ENCODE measurements at places on chromosomes 2 and 18.

GRCh38 chr2:161041356-161041755 lies 118.9 kb upstream of the TANK start:
- DNase-seq: no peak

DNA sequence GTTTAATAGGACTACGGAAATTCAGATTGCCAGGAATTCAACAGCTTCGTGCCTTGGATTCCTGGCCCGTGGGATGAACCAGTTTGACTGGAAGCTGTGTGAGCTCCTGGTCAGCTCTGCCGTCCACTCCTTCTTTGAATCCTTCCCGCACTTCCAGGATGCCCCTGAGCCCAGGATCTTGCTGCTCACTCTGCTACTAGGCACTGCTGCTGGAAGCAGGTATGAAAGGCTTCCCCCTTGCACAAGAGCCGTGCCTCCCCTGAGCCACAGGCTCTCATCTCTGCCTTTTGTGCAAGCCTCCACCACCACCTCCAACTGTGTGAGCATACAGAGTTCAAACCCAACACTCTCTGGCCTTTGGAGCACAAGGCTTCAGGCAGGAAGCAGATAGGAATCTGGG lies 34.9 kb downstream of the EN1 start:
- no peak for DNase-seq

- no peak for DNase-seq
These were observed 415.0 kb downstream of the CPS1 start for GRCh38 chr2:210971431-210971830.

- no peak for DNase-seq
These were observed 142.7 kb downstream of the EML6 start for GRCh38 chr2:54866179-54866578.

- DNase-seq: no peak
These were observed 836 bp downstream of the DTNA start for GRCh38 chr18:34710934-34711333.

GRCh38 chr2:136215908-136216472 lies 98.0 kb upstream of the CXCR4 start:
- no peak for DNase-seq

DNA sequence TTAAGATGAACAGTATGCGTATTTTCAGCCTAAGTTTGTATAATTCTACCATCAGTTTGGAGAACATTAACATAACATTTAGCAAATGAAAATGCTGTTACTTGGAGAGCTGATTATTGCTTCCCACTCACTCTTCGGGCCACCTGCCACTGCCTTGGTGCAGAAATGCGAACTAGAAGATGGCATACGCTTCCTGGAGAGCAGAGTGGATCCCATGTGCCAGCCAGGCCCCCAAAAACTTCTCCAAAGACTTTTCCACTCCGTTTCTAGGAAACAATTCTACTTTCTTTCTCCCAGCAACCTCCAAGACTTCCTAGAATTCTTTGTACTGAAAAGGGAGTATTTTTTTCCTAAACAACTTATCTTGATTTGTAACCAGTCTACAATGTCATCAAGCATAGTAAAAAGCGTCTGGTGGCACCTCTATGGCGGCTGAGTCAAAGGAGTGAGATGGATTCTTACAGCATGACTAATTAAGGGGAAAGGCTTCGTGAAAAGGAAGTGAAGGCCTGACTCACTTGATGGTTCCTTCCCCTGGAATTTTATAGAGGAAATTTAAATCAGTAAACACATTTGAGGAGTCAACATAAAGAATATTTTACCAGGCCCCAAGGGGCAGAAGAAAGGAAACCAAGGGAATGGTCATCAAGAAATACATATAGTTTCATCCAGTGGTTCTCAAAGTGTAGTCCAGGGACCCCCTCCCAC lies 36.6 kb downstream of the FEZ2 start:
- no peak for DNase-seq

DNA sequence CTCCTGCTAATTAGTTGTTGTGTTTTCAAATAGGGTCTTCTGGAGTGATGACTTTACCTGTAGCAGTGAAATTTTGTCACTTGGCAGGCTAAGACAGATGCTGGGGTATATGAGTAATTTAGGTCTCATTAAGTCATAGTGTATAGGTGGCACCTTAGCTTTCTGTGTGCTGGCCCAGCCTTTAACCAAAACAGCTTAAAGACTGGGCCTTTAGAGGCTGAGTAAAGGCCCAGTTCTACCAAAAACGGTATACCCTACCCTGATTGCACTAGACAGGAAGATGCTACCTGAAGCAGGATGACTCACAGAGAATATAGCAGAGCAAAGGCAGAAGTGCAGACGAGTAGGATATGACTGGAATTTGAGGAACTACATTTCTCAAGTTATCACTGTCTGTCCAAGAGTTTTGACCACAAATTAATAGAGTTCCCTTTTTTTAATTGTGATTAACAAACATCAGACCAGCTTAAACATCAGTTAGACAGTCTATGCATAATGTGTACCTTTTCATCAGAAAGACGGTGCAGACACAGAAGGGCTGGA lies 337.9 kb upstream of the SALL3 start:
- DNase-seq: no peak

DNA sequence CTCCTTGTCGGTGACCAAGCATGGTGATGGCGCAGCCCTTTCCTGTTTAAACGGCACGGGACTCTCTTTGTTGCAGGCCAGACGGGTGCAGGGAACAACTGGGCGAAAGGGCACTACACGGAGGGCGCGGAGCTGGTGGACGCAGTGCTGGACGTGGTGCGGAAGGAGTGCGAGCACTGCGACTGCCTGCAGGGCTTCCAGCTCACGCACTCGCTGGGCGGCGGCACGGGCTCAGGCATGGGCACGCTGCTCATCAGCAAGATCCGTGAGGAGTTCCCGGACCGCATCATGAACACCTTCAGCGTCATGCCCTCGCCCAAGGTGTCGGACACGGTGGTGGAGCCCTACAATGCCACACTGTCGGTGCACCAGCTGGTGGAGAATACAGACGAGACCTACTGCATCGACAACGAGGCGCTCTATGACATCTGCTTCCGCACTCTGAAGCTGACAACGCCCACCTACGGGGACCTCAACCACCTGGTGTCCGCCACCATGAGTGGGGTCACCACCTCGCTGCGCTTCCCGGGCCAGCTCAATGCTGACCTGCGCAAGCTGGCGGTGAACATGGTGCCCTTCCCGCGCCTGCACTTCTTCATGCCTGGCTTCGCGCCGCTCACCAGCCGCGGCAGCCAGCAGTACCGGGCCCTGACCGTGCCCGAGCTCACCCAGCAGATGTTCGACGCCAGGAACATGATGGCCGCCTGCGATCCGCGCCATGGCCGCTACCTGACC lies 17.1 kb downstream of the TUBB6 start:
- no peak for DNase-seq

DNA sequence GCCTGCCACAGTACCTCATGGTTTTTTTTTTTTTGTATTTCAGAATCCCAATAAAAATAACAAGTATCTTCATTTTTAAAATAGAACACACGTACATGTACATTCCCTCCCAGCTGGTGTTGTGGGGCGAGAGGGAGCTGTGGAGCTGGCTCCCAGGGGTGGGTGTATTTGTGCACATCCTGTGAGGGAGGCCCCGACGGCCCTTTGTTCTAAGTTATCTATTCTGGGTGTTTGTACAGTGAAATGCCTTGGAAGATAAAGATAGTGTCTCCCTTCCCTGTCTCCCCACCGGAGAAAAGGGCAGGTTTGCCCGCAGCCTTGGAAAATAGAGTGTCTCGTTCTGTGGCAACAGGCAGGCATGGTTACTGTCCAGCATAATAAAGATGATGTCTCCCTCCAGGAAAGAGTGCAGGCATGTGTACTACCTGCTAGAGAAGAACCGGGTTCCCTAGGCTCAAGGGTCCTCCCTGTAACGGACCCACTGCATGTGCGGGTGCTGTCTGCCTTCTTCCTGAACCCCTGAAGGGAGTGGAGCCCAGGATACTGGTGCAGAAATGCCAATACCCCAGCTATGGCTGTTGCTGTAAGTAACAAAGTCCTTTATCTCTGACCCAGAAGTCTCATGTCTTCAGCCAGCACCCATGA lies 12.1 kb upstream of the ALLC start:
- no peak for DNase-seq

DNA sequence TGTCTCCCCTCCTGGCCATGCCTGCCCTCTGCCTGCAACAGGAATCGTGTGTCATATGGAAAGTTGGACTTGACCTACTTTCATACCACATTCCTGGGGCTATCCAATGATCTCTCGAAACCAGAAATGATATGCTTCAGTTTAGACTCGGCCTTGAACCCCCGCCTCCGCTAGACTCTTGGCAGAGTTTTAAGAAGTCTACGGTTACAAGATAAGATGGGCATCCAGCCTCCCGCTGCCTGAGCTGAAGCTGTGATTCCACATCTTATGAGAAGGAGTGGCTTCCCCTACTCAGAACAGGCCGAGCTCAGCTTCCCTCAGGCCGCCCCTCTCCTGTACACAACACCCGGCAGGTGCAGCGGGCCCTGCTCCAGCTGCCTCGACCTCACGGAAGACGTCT lies 73.9 kb downstream of the MTCL1 start:
- no peak for DNase-seq

DNA sequence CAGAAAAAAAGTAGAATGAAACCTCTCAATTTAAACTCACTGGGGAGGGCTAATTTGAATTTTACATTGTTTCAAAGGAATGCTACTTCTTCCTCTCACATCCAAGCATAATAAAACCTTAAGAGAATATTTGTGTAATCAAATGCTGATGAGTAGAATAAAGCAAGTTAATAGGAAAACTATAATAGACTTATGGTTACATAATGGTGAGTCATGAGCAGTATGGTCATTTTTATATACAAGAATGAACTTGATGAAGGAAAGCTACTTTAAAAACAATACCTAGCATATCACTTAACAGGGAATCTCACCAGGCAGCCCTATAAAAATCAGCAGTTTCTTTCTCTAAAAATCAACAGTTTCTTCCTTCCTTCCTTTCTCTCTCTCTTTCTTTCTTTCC lies 80.3 kb downstream of the VSNL1 start:
- no peak for DNase-seq

GRCh38 chr18:28040716-28041115 lies 136.2 kb downstream of the CDH2 start:
- no peak for DNase-seq

GRCh38 chr2:88121678-88122077 lies 6.2 kb downstream of the FABP1 start:
- no peak for DNase-seq

DNA sequence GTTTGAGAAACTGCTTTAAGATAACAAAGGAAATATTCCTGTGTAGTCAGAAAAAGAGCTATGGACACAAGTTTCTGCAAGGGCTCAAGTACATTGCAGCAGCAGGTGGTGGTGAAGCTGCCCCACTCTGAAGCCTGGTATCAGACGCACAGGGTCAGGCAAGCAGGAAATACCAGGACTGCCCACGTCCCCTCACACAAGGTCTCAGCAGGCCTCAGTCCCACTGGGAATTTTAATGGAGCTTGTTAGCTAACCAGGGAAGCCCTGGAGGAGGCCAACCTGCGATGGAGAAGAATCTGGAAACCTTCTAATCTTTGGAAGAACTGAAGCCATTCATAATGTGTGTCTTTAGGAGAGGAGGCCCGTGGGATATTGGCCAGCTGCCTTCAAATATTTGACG lies 168.3 kb downstream of the UXS1 start:
- DNase-seq: no peak

DNA sequence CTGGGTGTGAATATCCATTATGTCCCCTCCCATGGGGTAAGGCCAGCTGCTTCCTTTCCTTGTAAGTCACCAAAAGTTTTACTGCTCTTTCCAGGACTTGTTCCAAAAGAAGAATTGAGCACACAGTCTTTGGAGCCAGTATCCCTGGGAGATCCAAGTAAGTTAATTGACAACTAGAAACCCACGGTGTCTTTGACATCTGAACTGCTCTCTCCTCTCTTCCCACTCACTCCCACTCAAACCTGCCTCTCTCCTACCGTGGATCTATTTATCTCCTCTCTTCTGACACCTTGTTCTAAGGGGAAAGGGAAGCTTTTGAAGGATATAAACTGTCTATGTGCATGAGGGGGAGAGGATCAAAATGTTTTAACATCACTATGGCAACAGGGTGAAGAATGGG lies 86.7 kb downstream of the VIT start:
- no peak for DNase-seq

- DNase-seq: no peak
These were observed 20.0 kb downstream of the TMEM247 start for GRCh38 chr2:46499392-46499785.

DNA sequence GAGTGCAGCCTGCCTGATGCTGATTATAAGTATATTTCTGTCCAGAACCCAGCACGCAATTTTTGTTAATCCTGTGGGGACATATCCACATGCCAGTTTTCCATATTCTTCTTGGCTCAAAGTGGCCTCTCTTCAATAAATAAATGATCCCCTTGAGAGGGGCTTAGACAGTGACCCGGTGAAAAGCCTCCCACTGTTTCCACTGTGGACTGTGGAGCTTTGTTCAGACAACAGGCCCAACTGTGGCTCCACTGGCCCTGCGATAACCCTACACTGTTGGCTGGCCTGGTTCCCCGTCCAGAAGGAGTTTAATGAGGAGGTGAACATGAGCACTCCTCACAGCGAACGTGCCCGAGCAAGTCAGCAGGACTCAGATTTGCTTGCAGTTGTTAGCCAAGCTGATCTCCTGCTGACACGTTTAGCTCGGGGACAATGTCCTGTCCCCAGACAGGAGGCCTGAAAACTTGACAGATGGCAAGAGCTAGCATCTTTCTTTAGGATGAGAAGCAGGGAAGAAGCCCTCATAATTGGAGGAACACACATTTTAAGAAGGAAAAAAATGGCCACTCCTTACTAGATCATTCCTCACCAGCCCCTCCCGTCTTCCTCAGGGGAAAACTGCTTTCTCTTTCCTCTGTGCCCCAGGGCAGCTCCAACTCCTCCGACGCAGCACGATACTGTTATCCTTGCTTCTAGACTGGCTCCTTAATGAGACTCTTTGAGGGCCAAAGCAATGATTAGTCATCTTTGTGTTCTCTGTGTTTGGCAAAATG lies 20.0 kb upstream of the MTCL1 start:
- DNase-seq: no peak

- no peak for DNase-seq
These were observed 22.0 kb downstream of the KATNAL2 start for GRCh38 chr18:46939337-46939963.

GRCh38 chr2:101732199-101732598 lies 34.7 kb downstream of the MAP4K4 start:
- DNase-seq: no peak

DNA sequence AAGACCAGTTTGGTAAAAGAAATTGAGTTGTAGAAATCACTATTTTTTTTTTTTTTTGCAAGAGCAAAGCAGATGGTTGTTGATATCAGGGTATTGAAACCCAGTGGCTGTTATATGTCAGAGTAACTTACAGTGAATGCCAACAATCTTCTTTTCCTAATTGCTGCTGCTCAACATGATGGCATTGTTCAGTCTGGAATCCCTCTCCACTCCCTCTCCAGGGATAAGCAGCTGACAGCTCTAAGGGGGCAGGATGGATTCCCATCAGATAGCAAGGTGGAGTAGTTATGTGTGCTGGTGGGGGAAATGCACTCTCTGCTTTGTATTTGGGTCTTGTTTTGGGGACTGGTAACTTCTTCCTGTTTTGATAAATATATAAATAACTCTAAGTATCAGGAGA lies 200.0 kb downstream of the PIK3C3 start:
- DNase-seq: no peak

GRCh38 chr2:231196592-231196991 lies 1.8 kb upstream of the ARMC9 start:
- no peak for DNase-seq

GRCh38 chr18:303607-304006 lies 35.8 kb upstream of the THOC1 start:
- no peak for DNase-seq

Measured in stimulated activated CD8-positive, alpha-beta memory T cell treated with anti-CD3 and anti-CD28 coated beads, Interleukin-15, amount 100 ng/mL, for 1 hour (primary cell).